ENCODE measurements at places on chromosomes 12 and 14. TPM values are rescaled to one million over a fixed set of nuclear protein-coding genes. Genes with fewer than 3 reads are reported as not detected.
A peak's percentile ranks its signal among the peaks of the same experiment; 100 is the strongest.

Gene BRI3BP
- total RNA-seq: 9.3 TPM

Gene IFNG-AS1
- not detected for total RNA-seq

Gene CARMIL3
- total RNA-seq: 5.0 TPM

Gene TMEM132D
- total RNA-seq: 4.5 TPM

Gene LRCOL1
- total RNA-seq: not detected

Gene GLT1D1
- 25.1 TPM for total RNA-seq

- no peak for DNase-seq
Observed at GRCh38 chr14:23722675-23723074, 86.5 kb downstream of the DHRS2 start.

- DNase-seq: no peak
Observed at GRCh38 chr12:122126342-122126635, 47.7 kb downstream of the IL31 start.

DNA sequence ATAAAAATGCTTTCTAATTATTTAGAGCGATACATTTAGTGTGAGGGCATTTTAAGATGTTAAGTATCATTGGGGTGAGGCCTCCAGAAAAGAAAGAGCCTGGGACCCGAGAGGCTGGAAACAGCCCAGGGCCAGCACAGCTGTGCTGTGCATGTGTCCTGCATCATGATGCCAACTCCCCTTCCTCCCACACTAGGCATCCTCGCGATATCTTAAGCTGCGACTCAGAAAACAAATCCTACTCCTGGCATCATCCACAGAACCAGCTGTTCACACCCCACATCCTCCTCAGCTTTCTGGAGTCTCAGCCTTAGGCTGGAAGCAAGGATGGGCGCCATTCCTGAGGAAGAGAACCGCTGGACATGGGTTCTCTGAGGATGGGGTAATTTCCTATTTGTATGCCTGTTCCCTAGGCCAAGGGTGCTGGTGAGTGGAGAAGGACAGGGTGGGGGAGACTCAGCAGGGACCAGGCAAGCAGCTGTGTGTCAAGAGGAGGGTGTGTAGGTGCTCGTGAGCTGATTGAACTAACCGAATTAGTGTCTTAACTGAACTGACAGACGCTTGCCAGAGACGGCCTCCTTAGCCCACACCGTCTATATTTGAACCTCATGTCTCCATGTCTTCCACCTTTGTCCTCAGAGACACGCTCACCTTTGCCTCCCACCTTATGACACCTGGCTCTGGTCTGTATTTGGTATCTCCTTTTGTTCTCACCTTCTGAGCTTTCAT is 15.6 kb upstream of the MCRS1 start:
- DNase-seq: no peak

GRCh38 chr14:31700282-31701074 is 139.3 kb downstream of the NUBPL start:
- DNase-seq: no peak

DNA sequence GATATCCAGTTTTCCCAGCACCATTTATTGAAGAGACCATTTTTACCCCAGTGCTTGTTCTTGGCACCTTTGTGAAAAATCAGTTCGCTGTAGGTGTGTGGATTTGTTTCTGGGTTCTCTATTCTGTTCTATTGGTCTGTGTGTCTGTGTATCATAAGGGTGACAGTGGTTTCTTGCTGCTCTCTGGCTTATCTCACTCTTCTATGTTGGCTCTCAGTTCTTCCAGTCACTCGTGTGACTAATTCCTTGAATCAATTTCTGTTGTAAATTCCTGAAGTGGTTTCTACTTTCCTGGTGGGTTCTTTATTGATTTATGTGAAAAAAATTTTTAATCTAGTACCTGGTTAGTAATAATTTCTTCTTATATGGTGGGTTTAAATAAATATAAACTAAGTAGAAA is 58.3 kb downstream of the OTOGL start:
- no peak for DNase-seq

DNA sequence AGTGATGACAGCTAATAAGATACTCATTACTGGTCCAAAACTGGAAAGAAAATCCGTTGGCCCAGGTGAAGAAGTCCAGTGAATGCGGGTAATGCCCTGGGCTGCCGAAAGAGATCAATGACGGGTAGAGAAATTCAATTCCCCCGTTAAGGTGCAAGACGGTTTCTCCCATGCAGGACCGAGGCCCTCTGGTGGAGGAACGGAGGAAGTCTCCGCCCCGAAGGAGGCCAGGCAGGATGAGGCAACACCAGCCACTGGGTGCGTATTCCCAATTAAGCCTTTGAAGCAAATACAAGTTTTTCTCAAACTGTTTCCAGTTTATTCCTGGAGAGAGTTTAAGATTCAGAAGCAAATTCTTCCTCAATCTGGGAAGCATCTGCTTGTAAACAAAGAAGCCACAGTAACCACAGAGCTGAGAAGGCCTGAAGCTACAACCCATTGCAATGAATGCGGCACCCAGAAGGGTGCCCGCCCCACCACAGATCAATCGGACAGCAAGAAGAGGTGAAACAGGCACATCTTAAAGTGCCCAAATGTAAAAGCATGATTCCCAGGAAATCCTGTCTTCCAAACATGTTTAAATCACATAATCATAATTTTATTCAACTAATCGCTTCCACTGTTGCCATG is 118.5 kb downstream of the TTC7B start:
- peak; percentile 93 for DNase-seq

- DNase-seq: no peak
Observed at GRCh38 chr12:108232565-108232964, 103.5 kb downstream of the WSCD2 start.

GRCh38 chr12:41709463-41710285 is 435.0 kb downstream of the GXYLT1 start:
- DNase-seq: no peak

- no peak for DNase-seq
Observed at GRCh38 chr14:83913476-83913875, 1616.5 kb upstream of the FLRT2 start.

DNA sequence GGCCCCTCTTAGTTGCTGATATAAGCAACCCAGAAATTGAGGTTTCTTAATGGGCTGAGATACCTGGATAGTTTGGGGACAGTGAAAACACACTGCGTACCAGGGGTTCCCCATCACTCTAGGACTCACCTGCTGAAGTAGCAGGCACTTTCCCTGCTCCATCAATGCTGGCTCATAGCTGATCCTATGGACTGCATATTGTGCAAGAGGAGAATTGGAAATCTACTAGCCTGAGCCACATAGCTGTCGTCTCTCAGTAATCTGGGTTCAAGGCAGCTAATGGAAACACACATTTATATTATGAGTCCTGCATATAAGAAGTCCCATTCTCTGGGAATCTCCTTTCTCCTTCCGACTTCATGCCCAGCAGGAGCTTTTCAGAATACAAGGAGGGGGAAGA is 7.3 kb upstream of the DUSP6 start:
- DNase-seq: no peak

DNA sequence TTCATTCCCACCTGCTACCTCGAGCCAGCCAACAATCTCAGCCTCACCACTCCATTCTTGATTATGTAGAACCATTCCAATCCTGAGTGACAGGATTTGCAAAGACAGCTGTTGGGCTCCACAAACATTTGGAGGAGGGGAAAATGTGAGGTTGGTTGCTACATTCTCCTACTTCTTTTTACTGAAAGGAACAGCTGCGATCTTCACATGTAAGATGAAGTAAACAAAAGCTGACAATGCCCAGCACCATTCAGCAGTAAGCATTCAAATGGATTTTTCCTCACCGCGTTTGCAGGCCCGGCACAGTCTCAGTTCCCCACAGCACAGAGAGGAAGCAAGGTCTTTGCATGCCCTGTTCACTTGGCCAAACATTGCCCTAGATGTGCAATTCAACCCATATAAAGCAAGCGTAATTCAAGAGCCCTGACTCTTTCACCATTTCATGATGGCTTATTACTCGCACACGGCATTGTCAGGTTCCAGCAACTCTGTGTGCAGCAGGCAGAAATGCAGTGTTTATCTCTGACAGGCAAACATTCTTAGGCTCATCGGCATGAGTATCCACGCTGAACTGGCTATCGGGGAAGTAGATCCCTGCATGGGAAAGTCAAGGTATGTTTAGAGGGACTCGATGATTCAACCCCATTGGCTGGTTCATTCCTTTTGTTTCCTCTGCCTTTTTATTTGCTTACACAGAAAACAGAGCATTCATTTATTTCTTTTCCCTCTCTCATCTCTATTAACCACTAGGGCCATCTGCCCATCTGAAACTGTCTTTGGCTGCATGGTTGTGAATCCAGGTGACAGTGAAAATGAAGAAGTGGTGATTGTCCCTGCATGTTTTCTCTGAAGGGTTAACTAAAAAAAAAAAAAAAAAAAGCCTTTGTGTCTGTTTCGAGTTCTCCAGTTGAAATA is 236.1 kb upstream of the PLEKHG7 start:
- DNase-seq: peak; percentile 58

DNA sequence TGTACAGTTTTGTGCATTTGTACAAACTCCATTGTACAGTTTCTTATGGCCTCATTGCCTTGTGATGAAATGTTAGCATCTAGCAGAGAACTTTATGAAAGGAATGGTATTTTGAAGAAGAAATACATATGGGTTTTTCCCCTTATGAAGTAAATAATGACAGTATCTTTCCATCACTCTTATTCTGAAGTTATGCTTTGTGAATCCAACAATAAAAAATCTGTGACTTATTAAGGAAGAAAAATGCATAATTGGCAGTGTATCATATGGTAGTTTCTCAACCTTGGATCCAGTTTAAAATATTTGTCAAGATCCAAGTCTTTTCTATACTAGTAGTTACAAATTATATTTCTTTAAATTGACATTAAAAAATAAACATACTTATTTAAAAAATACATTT is 859.1 kb upstream of the FLRT2 start:
- DNase-seq: no peak

GRCh38 chr14:88049266-88049665 is 44.3 kb downstream of the GPR65 start:
- DNase-seq: no peak

- peak; percentile 63 for DNase-seq
Observed at GRCh38 chr14:92877757-92878431, 45.1 kb upstream of the CHGA start.

DNA sequence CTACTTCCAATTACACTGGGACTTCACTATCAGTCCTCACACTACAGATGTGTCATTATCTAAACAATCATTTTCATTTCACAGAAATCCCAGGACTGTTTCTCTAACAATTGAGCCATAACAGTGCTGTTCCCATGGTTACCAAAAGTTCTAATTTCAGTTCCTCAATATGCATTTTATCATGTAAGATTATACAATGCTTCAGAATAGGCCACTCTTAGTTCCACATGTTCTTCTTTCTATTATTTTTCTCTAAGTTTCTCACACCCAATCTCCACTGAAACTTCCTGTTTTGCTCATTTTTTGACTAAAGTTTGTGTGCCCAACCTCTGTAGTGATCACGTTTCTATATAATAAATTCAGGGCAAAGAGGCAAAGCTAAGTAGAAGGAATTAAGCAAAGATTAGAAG is 185.8 kb downstream of the DUSP6 start:
- DNase-seq: no peak

DNA sequence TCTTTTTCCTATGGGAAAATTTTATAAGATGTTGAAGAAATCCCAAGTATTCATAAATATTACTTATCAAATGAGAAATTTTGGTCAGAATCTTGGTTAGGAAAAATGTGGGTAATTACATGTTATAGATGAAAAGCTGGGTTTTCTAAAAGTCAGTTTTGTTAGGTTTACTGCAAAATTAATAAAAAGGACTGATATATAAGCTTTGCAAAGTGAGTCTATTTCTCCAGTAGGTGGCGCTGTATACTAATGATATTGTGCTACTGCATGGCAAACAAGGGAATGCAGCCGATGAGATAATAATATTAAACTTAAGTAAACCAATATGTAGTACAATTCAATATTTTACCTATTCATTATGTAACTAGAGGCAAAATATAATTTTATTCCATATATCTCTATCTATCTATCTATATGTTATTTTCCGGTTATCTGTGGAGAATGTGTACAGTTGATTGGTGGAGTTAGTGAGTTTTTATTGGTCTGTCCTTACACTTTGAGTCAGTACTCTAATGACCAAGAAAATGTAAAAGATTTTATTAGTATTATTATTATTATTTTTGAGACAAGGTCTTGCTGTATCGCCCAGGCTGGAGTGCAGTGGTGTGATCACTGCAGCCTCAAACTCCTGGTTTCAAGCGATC is 32.9 kb downstream of the MIPOL1 start:
- no peak for DNase-seq

GRCh38 chr12:25051171-25051570 is 102.3 kb upstream of the BCAT1 start:
- DNase-seq: no peak

- DNase-seq: no peak
Observed at GRCh38 chr14:70343141-70343540, 16.3 kb downstream of the COX16 start.

DNA sequence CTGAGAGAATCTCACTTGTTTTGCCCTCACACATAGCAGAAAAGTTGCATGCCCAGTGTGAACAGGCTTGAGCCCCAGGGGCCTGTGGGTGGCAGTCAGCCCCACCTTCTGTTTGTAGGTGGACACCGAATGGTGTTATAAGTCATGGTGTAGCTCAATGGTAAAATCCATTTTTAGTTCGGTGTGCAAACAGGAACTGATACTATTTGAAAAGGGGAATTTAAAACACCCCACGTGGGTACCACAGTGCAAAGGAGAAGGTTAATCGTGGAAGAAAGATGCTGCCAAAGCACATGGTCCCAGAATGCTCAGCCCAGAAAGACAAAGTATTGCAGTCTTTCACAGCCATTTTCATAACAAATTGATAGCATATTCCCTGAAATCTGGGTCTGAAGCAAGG is 71.8 kb upstream of the GZMB start:
- DNase-seq: no peak

DNA sequence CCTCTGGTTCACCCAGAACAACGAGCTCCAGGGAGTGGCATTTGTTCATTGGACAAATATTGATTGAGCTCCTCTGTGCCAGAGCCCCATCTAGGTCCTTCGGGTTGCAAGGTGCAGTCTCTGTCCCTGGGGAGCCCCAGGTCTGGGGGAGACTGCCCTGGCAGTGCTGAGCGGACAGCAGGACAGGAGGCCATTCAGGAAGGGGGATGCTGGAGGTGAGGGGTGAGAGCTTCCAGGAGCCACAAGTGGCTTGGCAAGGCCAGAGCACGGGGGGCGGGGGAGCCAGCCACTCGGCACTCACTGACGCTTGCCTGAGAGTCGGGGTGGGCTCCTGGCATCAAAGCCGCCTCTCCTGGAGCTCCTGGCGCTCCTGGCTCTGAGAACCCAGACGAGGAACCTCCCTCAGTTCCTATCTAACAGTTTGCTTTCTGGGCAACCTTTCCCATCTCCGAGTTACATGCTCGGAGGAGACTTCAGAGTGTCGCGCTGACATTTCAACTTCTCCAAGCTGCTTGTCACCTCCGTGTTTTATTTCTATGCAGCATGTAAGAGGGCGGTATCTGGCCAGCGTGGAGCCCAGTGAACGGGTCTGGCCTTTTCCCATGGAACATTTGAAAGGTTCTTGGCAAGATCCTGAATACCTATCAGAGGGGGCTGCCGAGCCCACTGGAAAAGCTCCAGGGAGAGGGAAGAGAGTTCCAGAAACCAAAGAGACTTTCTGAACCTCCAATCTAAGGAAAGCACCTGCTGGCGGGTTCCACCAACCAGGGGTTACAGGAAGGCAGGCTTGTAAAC is 62.0 kb upstream of the BCL11B start:
- peak; percentile 48 for DNase-seq
